ENCODE measurements at places on chromosomes 6 and 20. TPM values are rescaled to one million over a fixed set of nuclear protein-coding genes. Genes with fewer than 3 reads are reported as not detected.

DNA sequence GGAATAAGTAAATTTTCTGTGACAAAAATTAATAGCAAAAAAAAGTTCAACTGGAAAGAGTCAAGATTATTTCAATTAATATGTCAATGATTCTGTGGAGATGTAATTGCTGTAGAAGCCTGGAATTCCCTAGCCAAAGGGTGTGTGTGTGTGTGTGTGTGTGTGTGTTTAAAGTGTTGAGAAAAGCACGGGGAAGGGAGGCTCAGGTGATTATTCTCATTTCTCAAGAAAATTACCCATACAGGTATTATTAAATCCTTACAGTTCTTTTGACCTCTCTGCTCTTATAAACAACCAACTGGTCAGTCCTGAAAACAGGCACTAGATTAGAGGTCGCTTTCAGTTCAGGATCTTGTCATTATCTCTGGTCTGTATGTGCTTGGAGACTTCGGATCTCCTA lies 129.3 kb upstream of the SASH1 start:
- DNase-seq = no peak

GRCh38 chr20:21053002-21053762 lies 53.0 kb downstream of the LINC00237 start:
- no peak for DNase-seq

GRCh38 chr20:46774943-46775560 lies 65.6 kb downstream of the SLC2A10 start:
- no peak for DNase-seq

DNA sequence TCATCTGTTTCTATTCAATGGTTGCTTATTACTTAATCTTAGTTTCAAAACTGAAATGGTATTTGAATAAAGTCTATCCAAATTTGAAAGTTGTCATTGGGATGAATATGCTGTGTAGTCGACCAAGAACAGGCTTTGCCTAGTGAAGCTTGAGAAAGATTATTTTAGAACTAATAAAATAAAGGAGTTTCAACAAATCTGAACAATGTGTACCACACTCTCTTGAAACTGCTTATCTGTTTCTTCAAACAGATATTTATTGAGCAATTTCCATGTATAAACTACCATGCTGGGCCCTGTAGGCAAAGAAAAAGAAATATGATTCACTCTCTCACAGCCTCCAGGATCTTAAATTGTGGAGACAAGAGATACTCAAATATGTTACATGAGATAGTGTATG lies 174.4 kb downstream of the OGFRL1 start:
- no peak for DNase-seq

DNA sequence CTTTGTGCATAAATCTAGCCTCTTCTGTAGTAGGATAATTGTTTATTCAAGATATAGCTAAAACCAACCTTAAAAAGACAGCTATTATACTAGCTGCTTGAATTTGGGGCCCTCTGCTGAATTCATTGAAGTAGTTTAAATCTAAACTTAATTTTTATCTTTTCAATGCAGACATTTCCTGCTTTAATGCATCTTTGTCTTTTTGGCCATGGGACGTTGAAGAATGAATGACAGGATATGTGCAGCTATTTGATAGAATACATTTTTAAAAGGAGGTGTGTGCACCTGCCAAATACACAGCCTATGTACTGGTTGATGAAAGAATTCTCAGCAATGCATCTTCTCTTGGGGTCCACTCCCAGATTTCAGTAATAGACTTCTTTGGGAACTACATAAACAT lies 524.9 kb downstream of the PHF3 start:
- DNase-seq = no peak

DNA sequence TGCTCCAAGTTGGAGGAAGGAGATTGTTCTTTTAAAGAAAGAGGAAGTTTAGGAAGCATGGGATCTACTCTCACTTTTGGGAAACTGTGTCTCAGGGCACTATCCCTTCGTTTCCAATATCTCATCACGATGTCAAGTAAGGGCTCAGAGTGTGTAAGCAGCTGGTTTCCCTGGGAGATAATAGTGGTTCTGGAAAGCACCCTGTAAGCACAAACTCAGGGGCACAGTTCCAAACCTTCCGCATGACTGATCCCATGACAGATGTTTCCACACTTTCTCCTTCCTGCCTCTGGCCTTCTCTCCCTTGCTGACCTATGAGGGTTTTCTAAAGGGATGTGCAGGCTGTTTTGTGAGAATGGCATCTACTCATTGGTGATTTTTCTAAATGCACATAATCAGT lies 33.9 kb downstream of the ADTRP start:
- no peak for DNase-seq

- no peak for DNase-seq
Observed at GRCh38 chr6:110874880-110875547, 429 bp downstream of the AMD1 start.

GRCh38 chr20:19336631-19337030 lies 124.2 kb downstream of the SLC24A3 start:
- no peak for DNase-seq

DNA sequence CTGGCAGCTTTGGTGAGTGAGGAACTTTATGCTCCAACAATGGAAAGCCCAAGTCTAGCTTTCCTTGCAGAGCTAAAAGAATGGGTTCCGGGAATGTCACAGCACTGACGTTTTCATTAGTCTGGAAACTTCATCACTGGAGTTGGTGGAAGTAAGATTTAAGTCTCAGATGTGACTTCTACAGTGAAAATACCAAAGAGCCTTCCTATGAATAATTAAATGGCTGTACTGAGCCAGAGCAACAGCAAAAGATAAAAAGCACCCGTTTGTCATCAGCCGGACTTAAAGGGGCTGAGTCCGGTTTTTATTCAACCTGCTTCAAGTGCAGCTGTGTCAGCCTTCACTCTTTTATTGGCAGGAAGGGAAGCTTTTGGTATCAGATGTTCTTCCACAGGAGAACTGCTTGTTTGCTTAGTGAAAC lies 46.5 kb upstream of the SHLD1 start:
- DNase-seq = no peak

GRCh38 chr6:72931325-72931887 lies 293.9 kb downstream of the KHDC1L start:
- no peak for DNase-seq

DNA sequence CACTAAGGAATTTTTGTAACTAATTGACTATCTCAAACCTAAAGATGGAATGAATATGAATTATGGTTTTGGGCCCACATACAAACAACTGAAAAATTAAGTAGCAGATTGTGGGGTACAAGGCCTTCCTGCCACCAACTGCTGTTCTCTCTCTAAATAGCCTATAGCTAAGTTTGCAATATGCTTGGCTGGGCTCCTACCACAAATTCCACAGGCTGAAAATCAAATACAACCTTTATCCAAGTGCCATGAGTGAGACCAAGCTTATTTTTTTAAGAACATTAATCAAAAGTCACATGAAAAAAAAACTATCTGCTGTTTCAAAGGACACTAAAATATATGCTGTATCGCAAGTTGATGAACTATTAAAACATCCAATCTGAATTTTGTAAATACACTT lies 52.1 kb downstream of the TENT5A start:
- no peak for DNase-seq

DNA sequence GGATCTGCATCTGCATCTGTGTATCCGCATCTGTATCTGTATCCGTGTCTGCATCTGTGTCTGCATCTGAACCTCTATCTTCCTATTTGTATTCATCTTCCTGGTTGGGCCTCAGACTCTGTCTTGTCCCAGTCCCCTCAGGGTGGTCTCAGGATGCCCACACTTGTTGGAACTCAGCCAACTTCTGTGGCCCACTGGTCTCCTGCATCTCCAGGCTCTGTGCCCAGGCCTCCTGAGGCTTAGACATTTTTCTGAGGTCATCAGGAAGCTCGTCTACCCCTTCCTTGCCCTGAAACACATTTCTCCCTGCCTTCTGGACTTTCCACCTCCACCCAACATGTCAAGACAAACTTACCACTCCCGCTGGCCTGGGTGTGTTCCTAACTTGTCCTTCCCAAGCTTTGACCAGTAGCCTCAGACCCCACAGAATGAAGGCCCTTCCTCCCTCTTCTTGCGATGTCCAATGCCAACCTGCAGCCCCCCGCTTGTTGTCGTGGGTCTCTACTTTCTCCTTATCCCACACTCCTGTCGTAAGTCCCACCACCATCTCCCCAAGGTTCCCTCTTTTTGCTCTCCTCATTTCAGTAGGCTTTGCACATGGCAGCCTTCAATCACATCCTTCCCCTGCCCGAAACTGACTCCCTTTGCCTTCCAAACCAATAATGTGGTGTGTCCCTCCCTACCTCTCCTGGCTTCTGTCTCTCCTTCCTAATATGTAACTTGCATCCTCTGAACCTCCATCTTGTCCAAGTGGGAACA lies 176.5 kb downstream of the DLL1 start:
- DNase-seq = no peak

DNA sequence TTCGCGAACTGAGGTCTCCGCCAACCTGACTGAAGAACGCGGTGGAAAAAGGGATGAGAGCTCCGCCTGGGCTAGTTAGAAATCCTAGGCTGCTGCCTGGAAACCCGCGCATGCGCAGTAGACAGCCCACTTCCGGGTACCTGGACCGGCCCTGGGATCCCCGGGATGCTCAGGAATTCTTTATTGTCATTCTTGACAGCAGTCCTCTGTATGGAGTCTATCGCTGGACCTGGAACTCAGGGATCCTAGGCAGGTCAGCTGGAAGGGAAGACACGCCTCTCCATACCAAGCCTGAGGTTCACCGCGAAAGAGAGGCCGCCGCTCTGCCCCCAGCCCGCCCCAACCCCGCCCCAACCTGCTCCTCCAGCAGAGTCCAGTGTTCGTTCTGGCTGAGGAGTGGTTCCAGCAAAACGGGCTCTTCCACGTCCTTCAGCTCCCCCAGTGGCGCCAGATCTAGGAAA lies 1379.2 kb upstream of the DEFB115 start:
- peak; percentile 98 for DNase-seq

- DNase-seq = no peak
Observed at GRCh38 chr6:26288155-26288554, 76.8 kb upstream of the BTN3A2 start.

- no peak for DNase-seq
Observed at GRCh38 chr6:118377711-118378414, 170.2 kb upstream of the PLN start.

DNA sequence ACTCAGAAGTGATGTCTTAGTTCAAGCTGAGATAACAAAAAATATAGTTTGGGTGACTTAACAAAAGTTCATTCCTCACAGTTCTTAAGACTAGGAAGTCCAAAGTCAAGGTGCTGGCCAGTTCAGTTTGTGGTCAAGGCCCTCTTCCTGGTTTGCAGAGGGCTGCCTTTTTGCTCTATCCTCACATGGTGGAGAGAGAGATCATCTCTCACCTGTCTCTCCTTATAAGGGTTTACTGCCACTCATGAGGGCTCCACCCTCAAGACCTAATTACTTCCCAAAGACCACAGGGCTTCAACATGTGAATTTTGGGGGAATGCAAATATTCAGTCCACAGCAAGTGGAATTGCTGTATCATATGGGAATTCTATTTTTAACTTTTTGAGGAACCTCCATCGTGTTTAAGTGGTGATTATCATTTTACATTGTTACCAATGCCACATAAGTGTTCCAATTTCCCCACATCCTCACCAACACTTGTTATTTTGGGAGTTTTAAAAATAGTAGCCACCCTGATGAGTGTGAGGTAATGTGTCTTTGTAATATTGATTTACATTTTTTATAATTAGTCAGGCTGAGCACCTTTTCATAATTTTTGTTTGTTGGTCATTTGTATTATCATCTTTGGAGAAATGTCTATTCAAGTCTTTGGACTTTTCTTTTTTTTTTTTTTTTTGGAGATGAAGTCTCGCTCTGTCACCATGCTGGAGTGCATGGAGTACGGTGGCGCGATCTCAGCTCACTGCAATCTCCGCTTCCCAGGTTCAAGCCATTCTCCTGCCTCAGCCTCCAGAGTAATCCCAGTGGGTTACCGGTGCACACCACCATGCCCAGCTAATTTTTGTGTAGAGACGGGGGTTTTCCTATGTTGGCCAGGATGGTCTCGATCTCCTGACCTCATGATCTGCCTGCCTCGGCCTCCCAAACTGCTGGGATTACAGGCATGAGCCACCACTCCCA lies 112.2 kb downstream of the SESN1 start:
- no peak for DNase-seq

GRCh38 chr20:39109933-39110818 lies 148.0 kb downstream of the DHX35 start:
- no peak for DNase-seq

- DNase-seq = no peak
Observed at GRCh38 chr6:111573892-111574797, 31.5 kb downstream of the TRAF3IP2 start.

DNA sequence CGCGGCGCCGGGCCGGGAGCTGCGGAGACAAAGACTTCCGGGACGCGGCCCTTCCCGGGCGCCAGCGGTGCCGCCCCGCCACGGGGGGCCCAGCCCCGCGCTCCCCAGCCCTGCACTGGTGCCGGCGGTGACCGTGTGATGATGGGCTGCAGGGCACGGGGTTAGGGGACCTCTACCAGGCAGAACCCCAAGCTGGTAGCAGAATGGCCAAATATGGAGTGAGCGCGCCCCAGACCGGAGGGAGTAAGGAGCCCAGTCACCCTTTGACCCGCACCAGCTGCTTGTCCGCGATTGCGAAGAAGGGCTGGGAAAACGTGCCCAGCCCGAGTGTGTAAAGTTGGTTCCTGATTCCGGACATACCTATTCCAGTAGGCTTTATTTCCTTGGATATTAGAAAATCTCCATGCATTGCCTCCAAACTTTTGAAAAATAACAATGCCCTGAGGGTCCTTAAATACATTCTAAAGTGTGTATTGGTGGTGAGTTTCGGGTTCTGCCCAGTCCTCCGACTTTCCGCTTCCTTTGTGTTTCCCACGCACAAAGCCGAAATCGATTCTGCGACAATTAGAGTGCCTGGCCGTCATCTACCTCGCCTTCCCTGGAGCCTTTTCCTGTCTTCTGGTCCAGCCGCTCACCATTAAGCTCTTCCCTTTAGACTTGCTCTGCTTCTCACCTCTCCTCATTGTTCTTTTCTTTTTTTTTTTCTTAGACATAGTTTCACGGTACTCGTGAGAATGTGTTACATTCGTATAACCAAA lies 1.1 kb downstream of the ABRACL start:
- no peak for DNase-seq

DNA sequence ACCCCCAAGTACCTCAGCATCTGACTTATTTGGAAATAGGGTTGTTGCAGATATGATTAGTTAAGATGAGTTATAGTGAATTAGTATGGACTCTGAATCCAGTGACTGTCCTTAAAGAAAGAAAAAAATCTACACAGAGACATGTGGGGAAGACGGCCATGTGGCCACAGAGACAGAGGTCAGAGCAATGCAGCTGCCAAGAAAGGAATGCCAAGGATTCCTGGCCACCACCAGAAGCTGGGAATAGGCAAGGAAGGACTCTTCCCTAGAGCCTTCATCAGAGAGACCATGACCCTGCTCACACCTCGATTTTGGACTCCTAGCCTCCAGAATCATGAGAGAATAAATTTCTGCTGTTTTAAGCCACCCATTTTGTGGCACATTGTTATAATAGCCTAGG lies 81.8 kb downstream of the FYN start:
- DNase-seq = no peak

GRCh38 chr6:100565439-100566104 lies 100.9 kb upstream of the SIM1 start:
- DNase-seq = no peak

The MTCH1 gene
- 233 TPM for total RNA-seq

The RAD21L1 gene
- not detected for total RNA-seq

The SNAP25 gene
- total RNA-seq = 5.6 TPM

The VNN1 gene
- 2.0 TPM for total RNA-seq

The TMC2 gene
- total RNA-seq = not detected

The DEFB124 gene
- total RNA-seq = not detected

The POM121L2 gene
- total RNA-seq = not detected

The TGM3 gene
- 27.7 TPM for total RNA-seq

The ID4 gene
- 27.7 TPM for total RNA-seq

The BPIFA1 gene
- not detected for total RNA-seq

The ARFGEF3 gene
- total RNA-seq = 2.2 TPM

The MATN4 gene
- total RNA-seq = not detected

The HELZ2 gene
- 31.4 TPM for total RNA-seq

The LRRC73 gene
- not detected for total RNA-seq
